ENCODE measurements at places on chromosomes 2 and 18. TPM values are rescaled to one million over a fixed set of nuclear protein-coding genes. Genes with fewer than 3 reads are reported as not detected.

DNA sequence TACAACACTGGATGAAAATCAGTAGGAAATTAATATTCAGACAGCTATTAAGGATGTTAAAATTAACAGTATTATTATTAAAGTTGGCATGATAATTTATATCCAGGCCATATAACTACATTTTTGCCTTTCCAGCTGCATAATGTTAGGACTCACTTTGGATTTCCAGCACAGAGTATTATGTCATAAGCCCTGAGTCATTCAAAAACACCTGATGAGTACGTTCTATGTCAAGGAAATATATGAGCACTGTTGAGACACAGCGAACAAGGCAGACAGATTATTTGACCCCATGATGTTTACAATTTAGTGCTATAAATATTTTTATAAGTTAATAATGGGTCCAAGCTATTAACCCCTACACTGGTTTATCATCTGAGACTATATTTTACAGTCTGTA is 59.8 kb upstream of the RIT2 start:
- H3K36me3 ChIP-seq: no peaks in the 10 kb centered on the region
- H3K4me1 ChIP-seq: no peaks in the 10 kb centered on the region
- no peak for DNase-seq
- H3K4me3 ChIP-seq: no peak overlapping the region
- H3K27me3 ChIP-seq: no peaks in the 10 kb centered on the region
- no peak overlapping the region for H3K27ac ChIP-seq

DNA sequence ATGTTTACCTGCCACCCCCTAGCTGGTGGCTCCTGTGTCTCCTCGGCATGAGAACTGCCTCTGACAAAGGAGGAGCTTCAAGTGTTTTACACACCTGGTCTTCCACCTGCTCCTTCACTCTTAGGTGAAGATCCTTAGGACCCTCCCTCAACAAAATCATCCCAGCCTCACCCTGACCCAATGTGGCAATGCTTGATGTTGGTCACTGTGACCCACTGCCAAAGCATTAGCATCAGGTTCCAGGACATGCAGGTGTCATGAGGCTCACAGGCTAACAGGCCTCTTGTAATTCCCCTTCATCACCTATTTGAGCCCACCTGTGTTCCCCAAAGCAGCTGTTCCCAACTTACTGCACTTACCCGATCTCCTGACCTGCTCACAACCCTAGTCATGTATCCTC is 9.8 kb downstream of the FZD5 start:
- peaks cover 19% of the 10 kb centered on the region for H3K4me1 ChIP-seq
- H3K27me3 ChIP-seq: no peaks in the 10 kb centered on the region
- peaks cover 34% of the 10 kb centered on the region for H3K36me3 ChIP-seq
- no peak overlapping the region for H3K4me3 ChIP-seq

DNA sequence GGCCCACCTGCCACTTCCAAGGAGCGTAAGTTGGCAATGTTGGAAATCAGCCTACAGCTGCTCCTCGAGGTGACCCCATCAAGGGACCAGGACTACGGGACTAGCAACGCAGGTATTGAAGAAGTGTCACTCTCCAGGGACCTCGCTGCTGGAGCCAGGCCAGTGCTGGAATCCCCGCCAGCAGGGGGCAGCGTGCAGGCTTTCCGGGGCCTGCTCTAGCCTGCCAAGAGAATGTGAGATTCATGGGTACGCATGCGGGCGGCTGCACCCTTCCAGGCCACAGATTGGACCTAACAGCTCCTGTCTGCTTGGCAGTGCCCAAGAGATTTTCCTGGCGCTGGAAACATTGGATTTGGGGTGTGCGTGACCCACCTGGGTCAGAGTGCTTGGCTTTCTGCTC is 182.8 kb upstream of the RAB12 start:
- H3K27ac ChIP-seq: no peak overlapping the region
- no peaks in the 10 kb centered on the region for H3K36me3 ChIP-seq
- no peak overlapping the region for H3K4me3 ChIP-seq
- H3K4me1 ChIP-seq: no peaks in the 10 kb centered on the region
- no peak for DNase-seq
- no peaks in the 10 kb centered on the region for H3K27me3 ChIP-seq

DNA sequence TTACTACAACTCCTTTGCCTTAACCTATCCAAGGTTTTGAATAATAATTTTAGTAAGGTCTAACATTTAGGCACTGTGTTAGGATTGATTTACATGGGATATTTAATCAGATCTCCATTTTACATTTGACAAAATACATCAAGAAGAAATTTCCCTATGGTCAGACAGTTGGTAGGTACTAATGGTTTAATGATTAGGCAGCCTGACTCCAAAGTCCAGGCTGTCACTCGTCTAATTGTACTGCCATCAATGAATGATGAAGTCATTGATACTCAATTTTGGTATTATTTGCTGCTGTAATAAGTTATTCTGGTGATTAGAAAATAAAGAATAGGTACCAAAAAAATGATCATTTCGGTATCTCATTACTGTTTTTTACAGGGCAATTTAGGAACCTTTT is 14.1 kb downstream of the BBS5 start:
- H3K4me1 ChIP-seq: no peaks in the 10 kb centered on the region
- DNase-seq: no peak
- no peaks in the 10 kb centered on the region for H3K27me3 ChIP-seq
- H3K4me3 ChIP-seq: no peak overlapping the region

The TRABD2A gene
- total RNA-seq: 5.4 TPM

The LIMS4 gene
- 1.1 TPM for total RNA-seq
